Lung microvascular endothelial cell (primary cell): ENCODE measurements at places on chromosomes 13 and 19. TPM values are rescaled to one million over a fixed set of nuclear protein-coding genes. Genes with fewer than 3 reads are reported as not detected.

Gene CDX2
- not detected in 2 replicates for total RNA-seq

DNA sequence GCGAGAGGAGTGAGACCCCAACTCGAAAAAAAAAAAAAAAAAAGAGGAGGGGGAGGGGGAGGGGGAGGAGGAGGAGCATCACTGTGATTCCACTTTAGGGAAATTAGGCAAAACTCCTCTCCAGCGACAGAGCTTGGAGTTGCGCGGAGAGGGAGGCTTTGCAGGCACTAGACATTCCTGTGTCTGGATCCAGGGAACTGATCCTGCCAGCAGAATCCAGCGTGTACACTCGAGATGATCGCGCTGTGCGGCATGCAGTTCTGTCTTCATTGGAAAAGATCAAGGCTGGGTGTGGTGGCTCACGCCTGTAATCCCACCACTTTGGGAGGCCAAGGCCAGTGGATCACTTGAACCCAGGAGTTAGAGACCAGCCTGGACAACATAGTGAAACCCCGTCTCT, 29.6 kb upstream of the KLF2 start:
- no peak for DNase-seq

DNA sequence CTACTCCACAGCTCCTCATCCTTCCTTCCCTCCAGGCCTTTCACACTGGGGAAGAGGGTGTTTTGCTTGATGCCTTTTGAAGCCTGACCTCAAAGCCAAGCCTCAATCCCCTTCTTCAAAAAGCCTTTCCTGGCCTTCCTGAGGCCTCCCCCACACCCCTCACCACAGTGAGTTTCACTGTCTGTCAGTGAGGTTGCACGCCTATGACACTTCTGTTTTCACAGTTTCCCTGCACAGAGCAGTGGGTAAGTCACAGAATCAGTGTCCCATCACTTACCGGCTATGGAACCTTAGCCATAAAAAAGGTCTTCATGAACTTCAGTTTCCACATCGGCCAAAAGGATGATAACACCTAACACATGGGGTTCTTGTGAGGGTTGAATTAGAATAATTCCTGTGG, 371.4 kb downstream of the UQCRFS1 start:
- DNase-seq: no peak

- peak; percentile 74 for DNase-seq
These were observed 5.8 kb downstream of the PPP1R37 start for GRCh38 chr19:45098521-45099466.

- no peak for DNase-seq
These were observed 109.7 kb downstream of the PAN3 start for GRCh38 chr13:28248080-28248479.

DNA sequence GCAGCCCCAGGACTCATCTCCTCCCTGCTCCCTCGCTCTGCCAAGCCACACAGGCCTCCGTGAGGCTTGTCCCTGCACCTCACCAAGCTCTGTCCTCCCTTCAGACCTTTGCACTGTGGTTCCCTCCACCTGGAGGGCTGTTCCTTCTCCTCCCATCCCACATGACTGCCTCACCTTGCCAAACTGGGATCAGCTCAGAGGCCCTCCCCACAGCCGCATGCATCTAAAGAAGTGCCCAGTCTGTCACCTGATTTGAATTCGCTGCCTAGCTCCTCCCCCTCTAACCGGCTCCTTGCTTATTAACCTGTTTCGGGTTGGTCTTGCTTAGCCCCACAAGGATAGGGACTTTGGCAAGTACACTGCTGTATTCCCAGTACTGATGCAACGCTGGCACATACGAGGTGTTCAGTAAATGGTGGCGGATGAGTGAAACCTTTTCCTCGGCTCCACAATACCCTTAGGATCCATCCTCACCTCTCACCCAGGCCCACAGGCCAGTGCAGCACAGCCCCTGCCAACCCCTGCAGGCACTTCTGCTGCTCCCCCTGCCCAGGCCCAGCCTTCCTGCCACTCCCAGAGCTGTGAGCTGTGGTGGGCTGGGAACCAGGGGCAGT, 4.4 kb downstream of the AKT2 start:
- no peak for DNase-seq

DNA sequence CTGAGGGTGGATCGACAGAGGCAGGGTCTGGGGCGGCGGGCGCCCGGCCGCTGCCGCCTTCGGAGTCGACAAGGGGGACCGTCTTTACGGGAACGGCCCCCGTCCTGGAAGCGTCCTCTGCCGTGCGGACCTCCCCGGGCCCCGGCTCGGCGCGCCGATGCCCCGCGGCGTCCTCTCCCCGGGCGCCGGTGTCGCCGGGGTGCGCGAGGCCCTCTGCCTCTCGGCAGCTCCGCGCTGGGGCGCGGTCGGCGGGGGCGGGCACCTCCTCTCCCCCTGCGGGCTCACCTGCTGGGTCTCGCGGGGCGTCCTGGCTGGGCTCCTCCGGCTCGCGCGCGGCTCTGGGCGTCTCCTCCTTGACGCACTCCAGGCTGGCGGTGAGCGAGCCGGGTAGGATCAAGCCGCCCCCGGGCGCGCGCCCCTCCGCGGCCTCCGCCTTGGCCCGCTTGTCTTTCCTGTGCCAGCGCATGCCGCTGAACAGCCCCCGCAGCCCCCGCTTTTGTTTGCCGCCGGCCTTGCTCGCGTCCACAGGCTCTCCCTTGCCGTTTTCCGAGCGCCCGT, 1.5 kb downstream of the AMER2 start:
- DNase-seq: no peak

DNA sequence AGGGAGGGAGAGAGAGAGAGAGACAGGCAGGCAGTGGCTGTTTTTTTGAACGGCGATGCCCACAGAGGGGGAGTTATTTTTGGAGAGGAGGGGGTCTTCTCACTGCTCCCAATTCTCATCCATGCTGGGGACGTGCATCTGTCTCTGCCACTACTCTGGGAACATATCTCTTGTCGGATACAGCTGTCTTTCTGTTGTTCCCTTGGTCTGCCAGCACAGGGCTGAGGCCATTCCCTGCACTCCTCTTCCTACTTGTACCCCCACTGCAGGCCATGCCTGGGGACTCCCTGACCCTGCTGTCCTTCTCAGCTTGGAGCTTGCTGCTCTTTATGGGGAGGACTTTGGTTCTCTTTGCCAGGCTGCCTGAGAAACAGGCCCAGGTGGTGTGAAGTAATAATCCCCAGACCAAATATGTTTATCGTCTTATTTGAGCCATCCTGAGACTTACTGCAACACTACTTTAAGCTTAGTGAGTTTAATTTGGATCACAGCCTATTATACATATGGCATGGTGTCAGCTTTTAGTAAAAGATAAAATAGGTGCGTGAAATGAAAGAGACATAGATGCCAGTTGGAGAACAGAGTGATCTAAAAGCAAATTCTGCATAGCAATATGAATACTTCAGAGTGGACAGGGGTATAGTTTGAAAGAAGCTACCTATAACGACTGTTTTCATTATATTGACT, 19.1 kb downstream of the LRCH1 start:
- DNase-seq: no peak
